ENCODE measurements at places on chromosomes 6 and 20.

GRCh38 chr6:161463071-161463470 is 189.2 kb upstream of the AGPAT4 start:
- DNase-seq = no peak

GRCh38 chr6:115241373-115241772 is 819.3 kb downstream of the FRK start:
- no peak for DNase-seq

DNA sequence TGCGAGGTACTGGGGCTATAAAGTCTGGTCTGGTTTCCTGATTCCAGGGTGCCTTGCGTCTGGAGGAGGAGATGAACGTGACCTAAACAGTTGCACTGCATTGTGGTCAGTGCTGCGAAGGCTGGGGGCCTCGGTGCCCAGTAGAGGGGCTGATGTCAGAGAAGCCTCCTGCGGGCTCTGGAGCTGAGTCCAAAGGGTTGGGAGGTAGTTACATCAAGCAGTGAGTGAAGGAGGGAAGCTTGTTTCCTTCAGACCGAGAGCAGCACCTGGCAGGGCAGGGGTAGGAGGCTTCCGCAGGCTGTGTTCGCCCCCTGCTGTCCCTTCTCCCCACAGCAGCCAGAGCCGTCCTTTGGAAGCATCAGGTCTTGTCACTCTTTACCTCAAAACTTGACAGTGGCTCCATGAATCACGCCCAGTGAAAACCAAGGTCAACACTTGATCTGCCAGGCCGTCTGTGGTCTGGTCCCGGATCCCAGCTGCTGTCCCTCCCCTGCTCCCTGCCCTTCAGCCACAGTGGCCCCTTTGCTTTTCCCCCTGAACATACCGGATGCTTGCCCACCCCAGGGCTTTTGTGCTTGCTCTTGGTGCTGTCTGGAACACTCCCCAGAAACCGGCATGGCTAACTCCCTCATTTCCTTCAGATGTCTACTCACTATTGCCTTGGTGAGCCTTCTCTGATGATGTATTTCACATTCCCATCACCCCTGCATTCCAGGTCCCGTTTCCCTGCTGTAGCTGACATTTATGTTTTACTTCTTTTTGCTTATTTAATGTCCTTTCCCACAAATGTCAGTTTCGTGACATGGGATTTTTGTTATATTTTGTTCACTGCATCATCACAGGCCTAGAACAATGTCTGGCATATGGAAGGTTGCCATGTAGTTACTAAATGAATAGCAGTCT is 7.0 kb downstream of the DYNLRB1 start:
- DNase-seq = no peak

GRCh38 chr6:109507490-109508072 is 24.6 kb upstream of the ZBTB24 start:
- no peak for DNase-seq

- no peak for DNase-seq
Measured at GRCh38 chr20:62623488-62624324, 18.6 kb upstream of the SLCO4A1 start.

DNA sequence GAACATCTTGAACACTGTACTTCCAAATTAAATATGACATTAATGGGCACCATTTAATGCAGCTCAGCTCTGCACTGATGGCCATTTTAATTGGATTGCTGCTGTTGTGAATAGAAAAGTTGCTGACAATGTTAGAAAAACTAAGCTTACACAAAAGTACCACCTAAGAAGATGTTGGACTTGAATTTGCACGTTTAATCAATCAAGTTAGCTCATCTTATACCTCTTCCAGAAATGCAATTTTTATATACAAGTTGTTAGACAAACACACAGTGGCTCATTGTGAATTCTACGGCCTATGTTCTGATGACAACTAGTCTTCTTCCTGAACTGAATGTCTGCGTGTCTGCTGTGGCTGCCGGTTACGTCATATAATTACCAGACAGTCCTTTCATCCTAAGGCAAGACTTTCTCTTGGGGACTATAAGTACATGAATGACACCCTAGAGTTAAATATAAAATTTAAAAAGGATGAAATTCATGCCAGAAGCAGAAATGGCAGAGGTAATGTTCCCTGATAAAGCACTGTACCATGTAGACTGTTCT is 330.2 kb downstream of the EPM2A start:
- no peak for DNase-seq

DNA sequence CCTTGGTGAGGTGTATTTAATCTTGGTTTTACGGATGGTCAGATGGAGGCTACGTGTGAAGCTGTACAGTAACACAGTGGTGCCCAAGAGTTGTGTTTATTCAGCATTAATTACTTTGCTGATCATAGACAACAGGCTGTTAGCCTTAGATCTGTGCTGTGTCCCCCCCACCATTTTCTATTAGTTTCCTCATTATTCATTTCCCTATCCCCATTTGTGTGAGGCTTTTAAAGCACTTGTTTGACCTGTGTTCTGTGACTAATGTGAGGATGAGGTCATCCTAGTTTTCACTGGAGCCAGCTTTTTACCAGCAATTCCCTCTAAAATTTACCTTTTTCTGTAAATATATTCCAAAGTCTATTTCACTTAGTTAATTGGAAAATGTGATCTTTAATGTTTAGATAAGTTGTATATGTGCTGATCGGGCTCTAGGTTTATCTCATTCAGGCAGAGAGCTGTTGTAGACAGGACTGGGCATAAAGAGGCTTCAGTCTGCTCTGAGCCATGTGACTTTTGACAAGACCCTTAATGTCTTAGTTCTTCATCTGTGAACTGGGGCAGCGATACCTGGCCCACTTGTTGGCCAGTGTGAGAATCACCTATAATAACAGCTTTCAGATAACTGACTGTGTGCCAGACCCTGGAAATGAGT is 8.4 kb downstream of the MAPRE1 start:
- no peak for DNase-seq

GRCh38 chr6:129844118-129844891 is 16.8 kb downstream of the TMEM244 start:
- no peak for DNase-seq

DNA sequence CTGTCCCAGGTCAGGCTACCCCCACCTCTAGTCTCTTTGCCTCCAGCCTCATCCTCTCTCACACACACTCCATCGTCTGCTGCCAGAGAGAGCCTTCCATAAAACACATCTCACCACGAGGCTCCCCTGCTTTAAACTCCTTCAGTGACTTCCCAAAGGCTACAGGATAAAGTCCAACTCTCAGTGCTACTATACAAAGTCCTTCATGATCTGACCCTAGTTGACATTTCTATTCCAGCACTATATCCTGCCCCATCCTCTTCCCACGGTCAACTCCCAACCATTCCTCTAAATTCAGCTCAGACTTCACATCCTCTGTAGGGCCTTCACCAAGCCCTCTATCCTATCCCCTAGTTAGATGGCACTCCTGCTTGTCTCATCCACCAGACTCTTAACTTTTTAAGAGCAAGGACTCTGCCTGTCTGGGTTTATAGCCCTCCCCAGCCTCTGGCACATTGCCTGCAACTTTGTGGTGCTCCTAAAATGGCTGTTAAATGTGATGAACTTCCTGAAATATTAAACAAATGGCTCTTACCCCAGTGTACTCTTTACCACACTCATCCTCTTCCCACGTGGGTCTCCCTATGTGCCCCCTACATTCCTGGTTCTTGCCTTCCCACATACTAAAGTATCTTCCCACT is 36.1 kb downstream of the KIF16B start:
- no peak for DNase-seq

DNA sequence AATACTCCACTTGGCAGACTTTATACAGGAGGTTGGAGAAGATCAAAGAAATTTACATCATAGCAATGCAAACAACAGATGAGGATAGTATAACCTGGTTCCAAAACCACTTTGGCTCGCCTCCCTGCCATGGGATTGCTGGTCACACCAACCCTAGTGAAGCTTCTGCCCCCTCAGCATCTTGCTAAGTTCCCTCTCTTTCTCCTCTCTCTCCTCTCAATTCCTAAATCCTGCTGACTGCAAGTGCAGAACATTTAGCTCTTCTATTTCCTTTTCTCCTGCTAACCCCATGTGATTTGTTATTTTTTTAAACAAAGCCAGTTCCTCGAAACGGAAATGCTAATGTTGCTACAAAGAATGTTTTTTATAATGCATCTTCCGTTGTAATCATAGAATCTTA is 50.3 kb upstream of the LY86 start:
- no peak for DNase-seq

GRCh38 chr6:51614725-51615124 is 472.7 kb downstream of the PKHD1 start:
- no peak for DNase-seq

DNA sequence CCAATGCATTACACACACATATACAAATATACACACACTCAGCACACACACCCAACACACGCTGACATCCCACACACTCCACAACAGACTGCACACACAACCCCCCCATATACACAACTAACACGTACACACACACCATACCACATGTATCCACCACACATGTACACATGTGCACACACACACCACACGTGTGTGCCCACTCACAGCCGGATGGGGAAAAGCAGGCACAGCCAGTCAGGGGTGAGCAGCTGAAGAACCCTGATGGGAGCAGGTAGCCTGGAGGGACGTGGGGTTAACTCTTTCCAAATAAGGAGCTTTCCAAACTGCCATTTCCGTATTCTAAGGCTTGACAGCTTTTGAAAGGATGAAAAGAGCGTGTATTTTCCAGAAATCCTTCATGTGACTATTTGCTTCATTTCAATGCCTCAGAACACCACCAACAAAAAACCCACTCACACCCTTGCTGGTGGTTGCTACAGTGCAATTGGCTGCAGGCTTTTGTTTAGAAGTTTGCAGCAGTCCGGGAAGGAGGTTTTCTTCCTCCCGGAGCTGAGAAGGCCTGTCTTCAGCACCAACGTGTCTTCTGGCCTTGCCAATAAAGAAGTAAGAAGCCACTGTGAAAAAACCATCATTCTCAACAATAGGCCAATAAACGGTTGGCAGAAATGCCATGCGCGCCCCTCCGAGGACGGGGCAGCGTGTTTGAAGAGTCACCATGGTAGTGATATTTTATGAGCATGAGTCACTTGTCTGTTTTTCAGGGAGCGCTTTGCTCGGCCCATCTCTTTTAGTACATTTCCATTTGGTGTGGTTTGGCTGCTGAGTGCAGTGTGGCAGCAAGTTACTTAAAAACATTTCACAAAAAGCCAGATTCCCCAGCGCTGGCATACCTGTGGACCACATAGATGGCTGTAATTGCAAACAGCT is 131.3 kb upstream of the GMDS start:
- no peak for DNase-seq

DNA sequence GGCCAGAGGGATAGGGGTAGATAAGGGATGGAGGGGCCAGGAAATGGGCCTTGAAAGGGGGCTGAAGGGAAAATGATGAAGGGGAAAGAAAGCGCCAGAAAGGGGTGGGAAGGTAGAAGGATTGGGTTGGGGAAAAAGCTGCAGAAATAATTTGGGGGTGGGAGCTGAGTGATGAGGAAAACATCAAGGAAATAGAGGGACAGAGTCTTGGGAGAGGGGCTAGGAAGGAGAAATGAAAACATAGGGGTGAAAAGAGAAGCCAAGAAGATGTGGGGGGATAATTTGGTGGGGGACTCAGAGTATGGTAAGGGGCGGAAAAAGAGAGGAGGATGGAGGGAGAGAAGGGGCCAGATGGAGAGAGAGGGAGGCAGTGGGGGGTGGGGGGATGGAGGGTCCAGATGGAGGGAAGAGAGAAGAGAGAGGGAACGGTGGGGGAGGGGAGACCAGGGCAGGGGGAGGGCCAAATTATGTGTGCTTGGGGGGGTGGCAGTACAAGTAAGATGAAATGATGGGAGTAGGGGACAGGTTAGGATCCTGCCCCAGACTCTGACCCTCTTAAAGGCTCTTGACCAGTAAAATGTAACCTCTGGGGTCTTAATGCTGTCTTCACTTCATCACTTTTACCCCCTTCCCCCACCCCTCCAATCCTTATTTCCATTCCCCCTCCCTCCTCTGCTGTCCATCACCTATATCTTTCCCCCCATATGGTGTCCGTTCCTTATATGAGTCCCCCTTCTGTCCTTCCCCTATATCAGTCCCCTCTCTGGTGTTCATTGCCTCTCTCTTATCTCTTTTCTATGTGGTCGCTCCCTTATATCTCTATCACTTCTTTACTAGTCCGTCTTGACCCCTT is 852 bp downstream of the SYNGAP1 start:
- DNase-seq = no peak
